Mononuclear cell (primary cell): ENCODE measurements at places on chromosomes 6 and 20. TPM values are rescaled to one million over a fixed set of nuclear protein-coding genes. Genes with fewer than 3 reads are reported as not detected.

The VSTM2L gene
- total RNA-seq: not detected

The LHFPL5 gene
- total RNA-seq: not detected

The TBX18 gene
- total RNA-seq: under 0.01 TPM

The ABHD16B gene
- not detected for total RNA-seq

The AARS2 gene
- 4.9 TPM for total RNA-seq

The TRMT6 gene
- 5.2 TPM for total RNA-seq

The C6orf132 gene
- not detected for total RNA-seq

The TAP2 gene
- total RNA-seq: 45.0 TPM

The SMOC2 gene
- total RNA-seq: not detected
